NCI-H1417 treated with DMSO at 0.1 percent for 48 hours (cell line): ENCODE measurements at places on chromosomes 6 and 20.

DNA sequence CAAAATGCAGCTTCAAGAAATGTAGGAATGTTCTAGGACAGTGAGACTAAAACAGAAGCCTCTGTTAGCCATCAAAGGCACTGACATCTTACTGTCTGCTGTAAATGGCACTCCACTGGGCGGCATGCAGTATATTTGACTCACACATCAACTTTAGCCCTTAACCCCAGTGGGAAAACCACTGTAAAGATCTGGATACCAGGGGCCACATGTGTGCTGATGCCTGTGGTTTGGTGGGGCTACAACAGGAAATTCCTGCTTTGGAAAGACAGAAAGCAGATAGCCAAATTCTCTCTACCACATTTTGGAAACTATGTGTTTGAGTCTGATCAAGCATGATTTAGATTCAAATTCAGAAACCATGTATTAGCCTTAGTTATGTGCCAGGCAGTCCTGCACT is 4.3 kb downstream of the PFDN4 start:
- no peak for DNase-seq

GRCh38 chr20:59708326-59708725 is 104.0 kb downstream of the PHACTR3 start:
- no peak for DNase-seq

DNA sequence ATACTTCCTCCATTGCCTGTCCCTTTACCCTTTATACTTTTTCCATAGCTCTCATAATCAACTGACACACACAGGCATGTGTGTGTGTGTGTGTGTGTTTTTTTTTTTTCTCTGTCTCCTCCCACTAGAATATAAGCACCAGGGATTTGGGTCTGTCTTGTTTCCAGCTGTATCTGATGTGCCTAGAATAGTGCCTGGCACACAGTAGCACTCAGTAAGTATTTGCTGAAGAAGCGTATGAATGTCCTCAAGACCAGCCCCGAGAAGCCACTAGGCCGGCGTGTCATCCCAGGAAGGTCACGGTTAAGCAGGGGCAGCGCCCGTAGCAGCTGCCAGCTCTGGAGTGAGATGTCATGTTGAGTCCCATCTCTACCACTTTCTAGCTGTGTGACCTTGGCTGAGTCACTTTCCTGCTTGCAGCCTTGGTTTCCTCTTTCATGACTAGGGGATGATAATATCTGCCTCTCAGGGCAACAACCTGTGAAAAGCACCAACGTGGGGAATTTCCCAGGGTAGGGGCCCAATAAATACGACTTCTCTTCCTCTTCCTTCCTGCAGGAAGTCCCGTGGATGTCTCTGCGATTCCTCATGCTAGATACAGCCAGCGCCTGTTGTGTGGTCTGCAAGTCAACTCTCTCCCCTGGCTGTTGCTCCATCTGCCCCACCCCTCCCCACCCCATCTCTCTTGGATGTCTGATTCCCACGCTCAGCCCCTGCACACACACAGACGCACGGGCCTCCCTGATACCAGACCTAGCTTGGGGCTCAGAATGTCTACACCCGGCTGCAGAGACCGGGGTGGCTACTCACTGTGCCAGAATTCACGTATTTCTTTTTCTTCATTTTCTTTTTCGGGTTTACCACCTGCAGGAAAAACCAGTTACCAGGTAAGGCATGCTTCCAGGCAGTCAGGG is 58.1 kb downstream of the RAB44 start:
- DNase-seq = no peak

GRCh38 chr6:19836799-19837510 is at the start of gene ID4:
Gene ID4 (plus strand): TSS chr6:19837370. CDS start chr6:19837755, 385 bp downstream.
- DNase-seq = no peak

- no peak for DNase-seq
Observed at GRCh38 chr6:168030218-168030746, 32.8 kb downstream of the KIF25 start.

- DNase-seq = no peak
Observed at GRCh38 chr6:52500238-52501129, 76.4 kb downstream of the TRAM2 start.

DNA sequence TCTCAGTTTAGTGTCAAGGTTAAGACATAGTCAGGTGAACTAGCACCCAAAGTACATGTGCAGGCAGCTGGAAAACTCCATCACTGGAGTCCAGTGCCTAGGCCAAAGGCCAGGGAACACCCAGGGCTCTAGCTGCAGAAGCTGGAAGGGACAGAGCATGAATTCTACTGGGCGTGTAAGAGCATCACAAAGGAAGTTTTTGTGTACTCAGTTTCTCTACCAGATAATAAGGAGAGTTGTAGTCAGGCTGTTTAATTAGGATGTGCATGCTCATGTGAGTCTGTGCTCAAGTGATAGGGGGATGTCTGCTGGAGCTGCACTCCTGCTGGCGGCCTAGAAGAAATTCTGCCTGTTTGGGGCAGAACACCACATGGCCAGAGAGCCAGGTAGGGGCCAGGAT is 8.1 kb downstream of the L3MBTL1 start:
- no peak for DNase-seq

GRCh38 chr6:39942903-39943580 is 8.8 kb upstream of the MOCS1 start:
- DNase-seq = no peak

GRCh38 chr20:11729806-11730205 is 187.9 kb upstream of the BTBD3 start:
- no peak for DNase-seq

GRCh38 chr6:78530208-78530607 is 337.1 kb upstream of the IRAK1BP1 start:
- no peak for DNase-seq

DNA sequence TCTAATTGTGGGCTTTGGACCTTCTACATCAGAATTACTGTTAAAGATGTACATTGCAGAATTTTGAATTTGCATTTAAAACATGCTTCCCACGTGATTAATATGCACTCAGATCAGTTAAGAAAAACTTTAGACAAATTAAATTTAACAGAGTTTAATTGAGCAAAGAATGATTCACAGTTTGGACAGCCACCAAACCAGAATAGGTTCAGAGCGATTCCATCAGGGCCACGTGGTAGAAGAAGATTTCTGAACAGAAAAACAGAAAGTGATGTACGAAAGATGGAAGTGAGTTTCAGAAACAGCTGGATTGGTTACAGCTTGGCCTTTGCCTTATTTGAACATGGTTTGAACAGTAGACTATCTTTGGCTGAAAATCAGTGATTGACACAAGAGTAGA is 704.2 kb upstream of the MAP3K7 start:
- DNase-seq = no peak

GRCh38 chr6:72894091-72894490 is 272.2 kb downstream of the KCNQ5 start:
- peak; percentile 77 for DNase-seq

DNA sequence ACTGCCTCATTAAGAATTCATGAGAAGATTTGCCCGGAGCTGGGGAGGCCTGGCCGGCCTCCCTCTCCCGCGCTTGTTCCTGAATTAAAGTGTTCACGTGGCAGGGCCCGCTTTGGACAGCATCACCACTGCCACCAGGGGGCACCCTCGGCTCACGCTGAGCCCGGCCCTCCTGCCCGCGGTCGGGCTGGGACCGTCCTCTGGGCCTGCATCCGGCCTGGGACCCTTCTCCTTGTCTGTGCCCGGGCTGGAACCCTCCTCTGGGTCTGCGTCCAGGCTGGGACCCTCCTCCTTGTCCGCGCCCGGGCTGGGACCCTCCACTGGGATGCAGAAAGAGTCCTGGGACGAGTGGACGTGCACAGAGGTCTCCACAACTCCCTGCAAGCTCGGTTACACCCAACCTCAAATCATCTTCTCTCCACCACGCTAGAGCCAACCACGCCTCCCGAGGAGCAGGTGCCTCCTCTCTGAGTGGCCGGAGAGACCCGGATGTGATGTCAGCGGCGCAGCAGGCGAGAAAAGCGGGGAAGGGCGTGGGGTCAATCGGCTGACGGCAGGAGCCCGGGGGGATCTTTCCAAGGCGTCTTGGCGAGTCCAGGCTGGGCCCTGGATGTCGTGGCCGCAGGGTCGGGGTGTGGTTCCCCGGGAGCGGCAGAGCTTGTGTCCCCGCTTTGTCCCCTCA is 50.9 kb upstream of the DACT2 start:
- DNase-seq = no peak

DNA sequence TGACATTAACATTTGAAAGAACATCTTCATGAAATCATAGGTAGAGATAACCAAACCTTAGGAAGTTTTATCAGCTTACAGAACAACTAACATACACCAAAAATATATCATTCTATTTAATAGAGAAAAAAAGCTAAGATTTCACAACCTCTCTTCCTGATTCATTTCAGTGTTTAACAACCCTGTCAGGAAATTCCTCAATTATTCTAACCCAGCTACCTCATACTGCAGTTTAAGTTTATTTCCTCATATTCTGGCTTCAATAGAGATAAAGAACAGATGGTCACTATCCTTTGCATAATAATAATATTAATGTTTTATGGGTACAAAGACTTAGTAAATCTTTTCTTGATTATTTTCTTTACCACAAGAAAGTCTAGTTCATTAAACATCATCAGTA is 112.9 kb upstream of the HSF2 start:
- no peak for DNase-seq

DNA sequence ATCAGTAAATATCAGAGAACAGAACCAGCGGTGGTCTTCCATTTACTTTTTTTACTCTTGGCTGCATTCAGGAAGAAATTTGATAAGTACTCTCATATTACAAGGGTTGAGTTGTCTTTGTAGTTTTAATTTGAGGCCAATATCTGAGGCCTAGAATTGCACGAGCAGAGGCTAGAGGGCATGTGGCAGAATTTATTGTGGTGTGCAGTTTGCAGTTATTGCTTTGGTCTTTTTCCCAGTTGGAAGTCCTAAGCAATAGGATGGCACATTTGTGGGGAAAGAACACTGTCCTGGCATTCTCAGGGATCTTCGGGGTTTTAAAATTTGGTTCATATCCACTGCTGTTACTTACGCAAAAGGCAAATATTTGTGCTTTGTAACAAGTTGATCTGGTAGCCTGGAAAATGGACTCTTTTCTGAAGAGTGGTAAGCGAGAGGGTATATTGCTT is 66.0 kb downstream of the CTNNBL1 start:
- no peak for DNase-seq

- no peak for DNase-seq
Observed at GRCh38 chr20:38828514-38829295, 23.2 kb downstream of the PPP1R16B start.

- no peak for DNase-seq
Observed at GRCh38 chr6:110628330-110628729, 151.9 kb upstream of the SLC22A16 start.

DNA sequence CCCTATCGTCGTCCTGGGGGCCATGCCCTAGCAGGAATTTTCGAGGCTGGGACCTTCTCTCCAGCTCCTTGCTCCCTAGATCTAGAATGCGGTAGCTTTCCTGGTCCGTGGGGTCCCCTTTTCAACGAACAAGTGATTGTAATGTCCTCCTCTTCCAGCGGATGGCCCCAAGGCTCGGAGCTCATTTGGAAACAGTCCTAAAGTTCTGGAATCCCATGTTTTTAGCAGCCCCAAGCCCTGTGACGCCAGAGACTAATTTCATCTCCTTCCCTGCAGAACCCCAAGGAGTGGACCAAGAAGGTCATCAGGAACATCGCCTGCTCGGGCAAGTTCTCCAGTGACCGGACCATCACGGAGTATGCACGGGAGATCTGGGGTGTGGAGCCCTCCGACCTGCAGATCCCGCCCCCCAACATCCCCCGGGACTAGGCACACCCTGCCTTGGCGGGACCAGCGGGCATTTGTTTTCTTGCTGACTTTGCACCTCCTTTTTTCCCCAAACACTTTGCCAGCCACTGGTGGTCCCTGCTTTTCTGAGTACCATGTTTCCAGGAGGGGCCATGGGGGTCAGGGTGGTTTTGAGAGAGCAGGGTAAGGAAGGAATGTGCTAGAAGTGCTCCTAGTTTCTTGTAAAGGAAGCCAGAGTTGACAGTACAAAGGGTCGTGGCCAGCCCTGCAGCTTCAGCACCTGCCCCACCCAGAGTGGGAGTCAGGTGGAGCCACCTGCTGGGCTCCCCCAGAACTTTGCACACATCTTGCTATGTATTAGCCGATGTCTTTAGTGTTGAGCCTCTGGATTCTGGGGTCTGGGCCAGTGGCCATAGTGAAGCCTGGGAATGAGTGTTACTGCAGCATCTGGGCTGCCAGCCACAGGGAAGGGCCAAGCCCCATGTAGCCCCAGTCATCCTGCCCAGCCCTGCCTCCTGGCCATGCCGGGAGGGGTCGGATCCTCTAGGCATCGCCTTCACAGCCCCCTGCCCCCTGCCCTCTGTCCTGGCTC is 48.5 kb downstream of the PYGB start:
- no peak for DNase-seq

DNA sequence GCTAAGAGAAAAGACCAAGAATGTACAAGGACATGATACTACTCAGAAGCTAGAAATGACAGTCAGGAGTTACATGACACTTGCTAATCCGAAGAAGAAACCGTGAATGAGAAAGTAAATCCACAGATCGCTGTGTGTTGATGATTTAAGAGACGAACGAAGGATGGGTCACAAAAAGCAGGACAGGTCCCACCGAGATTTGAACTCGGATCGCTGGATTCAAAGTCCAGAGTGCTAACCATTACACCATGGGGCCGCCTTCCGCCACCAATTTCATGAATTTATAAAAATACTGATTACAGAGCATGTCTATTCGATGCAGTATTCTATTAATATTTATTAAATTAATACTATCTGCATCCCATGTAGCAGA is 54.0 kb upstream of the BTN3A2 start:
- DNase-seq = no peak

DNA sequence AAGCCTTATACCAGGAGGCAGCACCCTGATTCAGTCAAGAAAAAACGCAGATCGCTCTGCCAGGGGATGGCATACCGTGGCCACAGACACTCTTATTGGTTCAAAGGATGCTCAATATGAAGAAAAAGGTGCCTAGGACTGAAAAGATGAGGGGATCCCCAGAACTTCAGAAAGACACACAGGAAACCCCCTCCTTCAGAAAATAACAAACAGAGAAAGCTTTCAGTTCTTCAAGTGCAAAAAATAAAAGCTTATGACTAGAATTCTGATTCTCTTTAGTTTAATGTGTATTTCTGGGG is 17.7 kb upstream of the MYB start:
- DNase-seq = no peak

GRCh38 chr6:170128346-170128745 is 162.5 kb downstream of the DLL1 start:
- no peak for DNase-seq
